ENCODE measurements at places on chromosomes 4 and X.

DNA sequence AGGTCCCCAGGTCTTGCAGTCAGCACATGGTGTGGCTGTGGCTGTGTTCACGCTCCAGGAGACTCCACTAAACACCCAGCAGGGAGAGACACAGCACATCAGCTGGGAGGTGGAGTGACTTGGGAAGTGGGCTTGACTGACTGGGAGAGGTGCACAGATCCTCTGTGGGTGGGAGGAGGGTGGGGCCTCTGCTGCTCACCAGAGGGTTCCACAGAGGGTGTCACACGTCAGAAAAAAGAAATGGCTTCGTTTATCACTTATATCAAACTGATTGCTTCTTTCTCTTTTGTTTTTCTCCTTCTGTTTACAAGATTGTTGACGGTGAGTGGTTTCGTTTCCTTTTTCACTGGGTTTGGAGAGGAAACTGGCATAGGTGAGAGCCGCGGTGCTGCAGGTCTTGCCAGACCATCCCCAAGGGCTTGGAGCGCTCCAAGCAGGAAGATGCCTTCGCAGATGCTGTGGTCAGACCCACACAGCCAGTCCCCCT lies 24.8 kb upstream of the FAM193A start:
- no peak for DNase-seq

GRCh38 chr4:26267087-26267486 lies 53.7 kb upstream of the RBPJ start:
- DNase-seq = no peak

GRCh38 chr4:16082041-16082425 lies 1.8 kb downstream of the PROM1 start:
- DNase-seq = no peak

DNA sequence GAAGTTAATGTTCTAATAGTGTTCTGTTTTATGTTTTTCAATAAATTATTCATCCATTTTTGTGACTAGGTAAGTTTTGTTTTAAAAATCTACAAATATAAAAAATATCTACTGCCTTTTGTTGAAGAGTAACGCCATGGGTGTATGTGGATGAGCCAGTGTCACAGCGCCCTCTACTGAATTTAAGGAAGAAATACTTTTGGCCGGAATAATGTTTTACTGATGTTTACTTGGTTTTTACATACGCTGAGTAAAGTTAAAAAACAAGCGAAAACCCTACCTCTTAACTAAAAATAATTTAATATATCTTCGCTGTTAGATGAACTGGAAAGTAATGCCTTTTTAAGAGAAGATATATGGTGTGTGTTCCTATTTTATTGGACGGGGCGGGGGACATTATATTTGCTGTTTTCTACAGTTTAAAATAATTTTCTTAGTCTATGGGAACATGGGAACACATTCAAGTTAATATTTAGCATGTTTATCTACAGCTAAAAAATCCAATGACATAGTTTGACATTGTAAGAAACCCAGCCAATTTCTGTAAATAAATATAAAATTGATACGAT lies 86.1 kb downstream of the CPE start:
- no peak for DNase-seq

DNA sequence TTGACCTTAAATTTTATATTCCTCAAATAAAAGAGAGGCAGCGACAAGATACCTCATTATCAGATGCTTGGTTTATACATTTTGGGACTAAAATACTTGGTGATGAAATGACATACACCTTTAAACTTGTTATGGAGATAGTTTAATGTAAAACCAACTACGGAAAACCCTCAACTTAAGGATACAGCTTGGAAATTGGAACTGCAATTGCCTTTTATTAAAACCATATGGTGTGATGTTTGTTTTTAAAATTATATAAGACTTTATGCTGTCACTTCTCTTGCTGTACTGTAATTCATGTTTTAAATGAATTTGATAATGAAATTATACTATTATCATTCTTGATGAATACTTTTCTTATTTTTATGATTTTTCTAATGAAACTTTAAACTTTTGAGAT lies 25.9 kb downstream of the METTL14 start:
- DNase-seq = no peak

DNA sequence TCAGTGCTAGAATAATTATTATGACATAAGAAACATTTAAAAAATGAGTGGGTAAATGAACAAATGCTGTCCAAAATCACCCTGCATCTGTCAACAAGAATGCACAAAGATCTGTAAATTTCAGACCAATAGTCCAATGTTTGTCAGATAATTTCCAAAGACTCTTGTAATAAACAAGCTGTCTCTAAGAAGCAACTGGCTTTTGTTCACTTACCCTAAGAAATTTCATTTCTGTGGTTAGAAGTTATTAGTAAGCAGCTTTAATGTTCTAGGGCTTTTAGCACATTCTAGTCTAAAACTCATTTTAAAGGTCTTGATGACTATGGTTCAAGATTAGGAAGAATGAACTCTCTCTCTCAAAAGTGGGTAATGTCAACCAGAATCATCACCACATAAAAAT lies 560.3 kb upstream of the SMIM31 start:
- no peak for DNase-seq

GRCh38 chr4:82261084-82261483 lies 112.7 kb downstream of the HNRNPD start:
- DNase-seq = no peak

- no peak for DNase-seq
Observed at GRCh38 chrX:7586126-7586525, 256.8 kb upstream of the VCX start.

- DNase-seq = no peak
Observed at GRCh38 chr4:148116264-148116663, 325.9 kb downstream of the NR3C2 start.

GRCh38 chr4:167775375-167775774 lies 317.0 kb upstream of the ANXA10 start:
- no peak for DNase-seq

DNA sequence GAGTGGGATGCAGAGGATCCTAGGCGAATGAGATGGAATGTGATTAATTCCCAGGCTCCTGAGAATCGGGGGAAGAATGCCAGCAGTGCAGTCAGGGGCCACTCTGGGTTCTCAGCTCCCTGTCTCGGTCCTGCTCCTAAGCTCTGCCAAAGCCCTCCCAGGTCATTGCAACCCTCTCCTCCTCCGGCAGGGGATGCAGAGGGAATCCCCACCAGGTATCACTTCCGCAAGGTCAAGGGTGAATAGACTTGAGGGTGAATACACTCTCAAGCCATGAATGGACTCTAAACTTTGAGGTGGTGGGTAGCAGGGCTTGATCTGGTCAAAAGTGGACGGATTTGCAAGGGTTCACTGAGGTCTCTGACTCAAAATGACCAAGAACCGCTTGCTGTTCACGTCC lies 139.3 kb upstream of the MXRA5 start:
- DNase-seq = no peak

- no peak for DNase-seq
Observed at GRCh38 chr4:117968606-117969005, 65.7 kb upstream of the NDST3 start.

DNA sequence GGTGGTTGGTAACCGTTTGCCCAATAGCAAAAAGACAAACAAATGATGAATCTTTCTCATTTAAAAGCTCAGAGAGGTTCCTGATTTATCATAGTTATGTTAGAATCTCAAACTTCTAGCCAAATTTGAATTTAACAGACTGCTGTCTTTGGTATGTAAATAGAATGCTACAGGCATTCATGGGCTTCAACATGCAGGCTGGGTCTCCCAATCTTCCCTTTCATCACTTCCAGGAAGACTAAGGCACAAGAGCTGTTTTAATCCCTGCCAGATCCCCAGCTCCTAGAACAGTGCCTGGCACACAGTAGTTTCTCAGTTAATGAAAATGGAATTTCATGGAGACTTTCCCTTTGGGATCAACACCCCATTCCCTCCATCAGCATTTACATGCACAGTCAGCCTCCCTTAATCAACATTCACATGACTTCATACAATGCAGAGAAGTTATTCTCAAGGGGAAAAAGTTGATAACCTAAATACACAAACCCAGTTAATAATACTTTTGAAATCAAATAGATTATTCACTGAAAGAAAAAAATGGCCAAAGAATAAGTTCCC lies 107.6 kb upstream of the C1QTNF7 start:
- no peak for DNase-seq

DNA sequence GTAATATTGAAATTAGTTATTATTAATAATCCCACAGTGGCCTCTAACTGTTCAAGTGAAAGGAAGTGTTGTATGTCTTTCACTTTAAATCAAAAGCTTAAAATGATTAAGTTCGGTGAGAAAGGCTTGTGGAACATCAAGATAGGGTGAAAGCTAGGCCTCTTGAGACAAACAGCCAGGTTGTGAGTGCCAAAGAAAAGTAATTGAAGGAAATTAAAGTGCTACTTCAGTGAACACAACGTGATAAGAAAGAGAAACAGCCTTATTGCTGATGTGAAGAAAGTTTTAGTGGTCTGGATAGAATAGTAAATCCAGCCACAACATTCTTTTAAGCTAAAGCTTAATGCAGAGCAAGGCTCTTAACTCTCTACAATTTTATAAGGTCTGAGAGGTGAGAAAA lies 42.6 kb upstream of the IL13RA2 start:
- DNase-seq = no peak

DNA sequence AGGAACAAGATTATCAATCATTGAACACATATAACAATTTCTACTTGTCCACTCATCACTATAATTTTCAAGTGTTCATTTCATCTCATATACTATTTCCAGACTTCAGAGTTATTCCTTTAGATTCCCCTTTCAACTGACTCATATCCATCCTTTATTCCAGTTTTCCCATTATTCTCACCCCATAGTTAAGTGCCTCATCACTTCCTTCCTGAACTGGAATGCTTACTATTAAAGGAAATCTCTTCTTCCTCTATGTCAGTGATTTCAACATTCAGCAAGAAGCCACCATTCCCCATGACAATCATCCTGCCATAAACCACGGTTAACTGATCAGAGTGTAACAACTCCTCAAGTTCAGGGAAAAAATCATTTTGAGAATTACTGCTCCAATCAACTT lies 198.9 kb downstream of the FBXO8 start:
- DNase-seq = no peak

GRCh38 chr4:117771647-117772337 lies 262.5 kb upstream of the NDST3 start:
- no peak for DNase-seq

GRCh38 chr4:170423137-170423536 lies 333.4 kb upstream of the AADAT start:
- DNase-seq = no peak

DNA sequence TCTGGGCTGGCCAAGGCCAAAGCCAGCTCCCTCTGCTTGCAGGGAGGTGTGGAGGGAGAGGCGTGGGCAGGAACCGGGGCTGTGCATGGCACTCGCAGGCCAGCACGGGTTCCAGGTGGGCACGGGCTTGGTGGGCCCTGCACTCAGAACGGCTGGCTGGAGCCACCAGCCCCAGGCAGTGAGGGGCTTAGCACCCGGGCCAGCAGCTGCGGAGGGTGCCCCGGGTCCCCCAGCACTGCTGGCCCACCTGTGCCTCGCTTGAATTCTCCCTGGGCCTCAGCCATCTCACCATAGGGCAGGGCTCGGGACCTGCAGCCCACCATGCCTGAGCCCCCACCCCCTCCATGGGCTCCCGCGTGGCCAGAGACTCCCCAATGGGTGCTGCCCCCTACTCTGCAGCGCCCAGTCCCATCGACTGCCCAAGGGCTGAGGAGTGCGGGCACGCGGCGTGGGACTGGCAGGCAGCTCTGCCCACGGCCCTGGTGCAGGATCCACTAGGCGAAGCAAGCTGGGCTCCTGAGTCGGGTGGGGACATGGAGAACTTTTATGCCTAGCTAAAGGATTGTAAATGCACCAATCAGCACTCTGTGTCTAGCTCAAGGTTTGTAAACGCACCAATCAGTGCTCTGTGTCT lies 193.9 kb downstream of the LARP7 start:
- no peak for DNase-seq

DNA sequence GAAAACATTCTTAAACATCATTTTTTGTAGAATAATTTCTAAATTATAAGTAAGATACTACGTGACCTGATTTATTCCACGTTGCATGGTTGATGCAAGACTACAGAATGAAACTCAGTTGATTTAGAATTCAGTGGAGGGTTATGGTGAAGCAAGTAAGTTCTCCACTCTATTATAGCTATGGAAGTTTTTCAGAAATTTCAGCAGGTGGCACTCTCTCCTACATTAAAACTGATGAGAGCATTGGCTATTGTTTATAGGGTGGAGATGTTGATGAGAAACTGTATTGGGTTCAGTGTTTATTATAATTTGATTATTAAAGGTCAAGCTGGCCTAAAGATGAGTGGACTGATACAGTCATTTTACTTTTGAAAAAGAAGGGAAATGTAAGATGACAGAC lies 88.0 kb downstream of the FNIP2 start:
- no peak for DNase-seq

DNA sequence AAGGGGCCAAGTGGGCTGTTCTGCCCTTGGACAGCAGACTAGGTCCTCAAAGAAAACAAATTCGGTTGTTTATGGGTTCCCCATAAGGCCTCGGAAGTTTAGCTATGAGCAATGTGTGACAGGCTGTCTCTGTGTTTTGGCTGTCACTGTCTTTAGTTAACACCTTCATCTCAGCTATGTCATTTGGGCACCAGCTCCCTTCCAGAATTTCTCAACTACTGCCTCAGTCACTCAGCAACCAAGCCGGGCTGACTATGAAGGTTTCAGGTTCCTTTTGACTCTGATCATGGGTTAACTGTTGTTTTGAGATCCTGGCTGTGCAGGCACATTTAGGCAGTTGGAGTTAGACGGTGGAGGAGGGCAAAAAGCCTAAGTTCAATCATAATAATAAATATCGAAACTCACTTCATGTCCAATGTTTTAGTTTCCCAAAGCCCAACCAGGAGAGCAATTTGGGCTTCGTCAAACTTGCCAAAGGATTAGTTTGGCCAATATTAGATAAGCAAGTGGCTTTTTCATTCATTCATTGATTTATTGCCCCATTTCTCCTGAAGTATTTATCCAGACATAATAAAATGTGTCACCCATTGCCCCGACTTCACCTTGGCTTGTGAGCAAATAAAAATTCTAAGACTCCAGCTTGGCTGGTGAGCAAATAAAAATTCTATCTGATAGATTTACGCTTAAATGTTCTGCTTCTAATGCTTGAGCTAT lies 9.1 kb upstream of the PAGE1 start:
- no peak for DNase-seq

DNA sequence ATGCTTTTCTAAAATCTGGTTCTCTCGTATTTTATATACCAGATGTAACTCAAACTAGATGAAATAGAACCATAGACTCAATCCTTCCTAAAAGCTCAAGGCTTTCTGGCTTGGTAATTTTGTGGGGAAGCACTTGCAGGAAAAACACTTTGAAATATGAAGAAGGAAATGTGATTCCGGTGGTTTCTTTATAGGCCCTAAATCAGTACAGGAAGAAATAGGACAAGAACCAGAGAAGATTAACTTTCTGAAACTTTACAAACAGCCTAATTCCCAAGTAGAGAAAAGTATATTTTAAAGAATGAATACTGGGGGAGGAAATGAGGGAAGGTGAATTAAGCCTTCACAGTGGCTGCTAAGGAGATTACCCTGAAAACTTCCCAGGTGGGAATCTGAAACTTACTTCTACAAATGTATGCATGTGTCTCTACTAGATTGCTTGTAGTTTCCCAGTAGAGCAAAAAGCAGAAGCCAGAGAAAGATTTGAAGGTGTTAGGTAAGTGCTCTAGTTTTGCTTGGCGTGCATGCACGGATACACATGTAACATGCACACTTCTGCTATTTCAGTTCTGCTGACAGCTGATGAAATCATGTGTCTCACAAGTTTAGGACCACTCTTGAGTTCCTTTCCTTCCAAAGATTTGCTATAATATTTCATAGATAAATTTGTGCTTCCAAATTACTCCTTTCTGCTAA lies 92.1 kb downstream of the AFF1 start:
- DNase-seq = no peak

GRCh38 chr4:140607852-140608251 lies 39.1 kb upstream of the UCP1 start:
- no peak for DNase-seq

All from C1 segment of cervical spinal cord (tissue), 14 donors.